NCI-H446 treated with DMSO at 0.1 percent for 48 hours (cell line): ENCODE measurements at places on chromosomes 2 and 18.

- no peak for DNase-seq
Measured at GRCh38 chr2:152372438-152372984, 37.5 kb downstream of the FMNL2 start.

DNA sequence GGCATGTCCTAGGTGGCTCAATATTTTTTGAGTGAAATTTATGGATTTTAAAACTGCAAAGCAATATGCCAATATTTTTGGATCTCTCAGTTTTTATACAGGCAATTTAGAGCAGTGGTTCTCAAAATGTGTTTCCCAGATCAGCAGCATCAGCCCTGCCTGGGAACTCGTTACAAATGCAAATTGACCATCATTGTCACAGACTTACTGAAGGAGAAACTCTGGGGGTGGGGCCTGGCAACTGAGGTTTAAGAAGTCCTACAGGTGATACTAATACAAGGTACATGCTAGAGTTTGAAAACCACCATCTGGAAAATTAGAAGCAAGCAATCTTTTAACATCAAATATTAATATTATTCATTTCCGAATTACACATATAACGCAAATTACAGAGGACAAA lies 215.6 kb upstream of the PID1 start:
- no peak for DNase-seq

DNA sequence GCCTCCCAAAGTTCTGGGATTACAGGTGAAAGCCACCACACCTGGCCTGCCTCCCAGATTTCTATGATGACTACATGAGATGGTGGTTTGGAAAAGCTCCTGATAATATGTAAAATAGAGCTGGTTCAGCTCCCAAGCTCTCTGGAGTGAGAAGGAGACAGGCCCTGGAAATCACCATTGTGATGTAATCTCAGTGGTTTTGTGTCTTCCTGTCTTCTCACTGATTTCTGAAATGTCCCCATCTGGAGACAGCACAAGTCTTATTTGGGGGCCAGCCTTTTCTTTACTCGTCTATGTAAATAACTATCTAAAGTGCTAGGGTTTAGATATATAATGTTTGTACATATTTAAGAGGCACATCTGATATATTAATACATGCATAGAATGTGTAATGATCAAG lies 64.0 kb downstream of the CCNT2 start:
- DNase-seq, result no peak

GRCh38 chr2:225019105-225019504 lies 23.2 kb downstream of the DOCK10 start:
- no peak for DNase-seq

DNA sequence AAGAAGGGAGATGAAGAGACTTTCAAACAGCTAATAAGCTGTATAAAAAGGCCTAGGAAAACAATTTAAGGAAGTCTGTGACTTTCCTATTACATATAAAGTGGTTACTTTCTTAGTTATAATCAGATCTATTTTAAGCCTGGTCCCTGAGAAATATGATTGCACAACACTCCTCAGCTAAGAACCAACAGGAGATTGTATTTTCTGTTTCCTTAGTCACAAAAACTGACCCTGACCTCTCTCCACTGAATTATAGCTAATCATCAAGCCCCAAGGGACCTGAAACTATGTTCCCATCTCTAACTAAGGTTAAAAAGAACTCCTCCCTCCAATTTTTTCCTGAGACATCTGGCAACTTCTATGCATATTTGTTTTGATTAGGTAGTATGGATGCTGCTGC lies 106.9 kb downstream of the ROCK1 start:
- DNase-seq, result no peak

- no peak for DNase-seq
Measured at GRCh38 chr2:143697744-143698143, 568.5 kb downstream of the ARHGAP15 start.

GRCh38 chr2:48218169-48218568 lies 311.8 kb upstream of the STON1 start:
- no peak for DNase-seq

DNA sequence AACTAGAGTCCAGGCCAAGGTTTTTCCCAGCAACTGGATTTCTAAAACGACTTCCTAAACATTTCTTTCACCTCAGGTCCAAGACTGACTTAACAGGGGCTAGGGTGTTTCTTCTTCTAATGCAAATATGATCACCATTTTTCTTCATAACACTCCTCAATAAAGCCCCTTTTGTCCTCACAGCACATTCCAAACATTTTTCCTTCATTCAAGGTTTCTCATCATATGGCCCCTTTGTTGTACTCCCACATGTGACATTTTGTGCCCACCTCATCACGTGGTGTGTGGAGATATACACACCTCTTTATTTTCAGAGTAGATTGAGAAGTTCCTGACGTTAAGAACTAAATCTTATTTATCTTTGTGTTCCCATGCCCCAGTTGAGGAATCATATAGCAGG lies 3.9 kb upstream of the CDH7 start:
- DNase-seq, result no peak

- no peak for DNase-seq
Measured at GRCh38 chr18:23710068-23710527, 20.8 kb downstream of the LAMA3 start.

DNA sequence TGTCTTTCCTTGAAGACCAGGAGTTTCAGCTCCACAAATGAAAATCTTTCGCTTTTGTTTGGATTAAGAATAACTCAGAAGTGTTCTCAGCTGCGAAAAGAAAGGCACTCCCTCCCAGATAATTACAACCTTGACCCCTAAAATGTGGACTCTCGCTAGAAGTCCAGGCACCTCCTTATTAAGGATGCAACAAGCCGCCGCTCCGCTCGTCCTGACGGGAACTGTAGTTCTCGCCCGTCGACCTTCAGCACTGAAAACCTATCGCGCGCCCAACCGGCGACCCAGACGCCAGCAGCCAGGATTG lies 559 bp downstream of the IMMT start:
- no peak for DNase-seq

DNA sequence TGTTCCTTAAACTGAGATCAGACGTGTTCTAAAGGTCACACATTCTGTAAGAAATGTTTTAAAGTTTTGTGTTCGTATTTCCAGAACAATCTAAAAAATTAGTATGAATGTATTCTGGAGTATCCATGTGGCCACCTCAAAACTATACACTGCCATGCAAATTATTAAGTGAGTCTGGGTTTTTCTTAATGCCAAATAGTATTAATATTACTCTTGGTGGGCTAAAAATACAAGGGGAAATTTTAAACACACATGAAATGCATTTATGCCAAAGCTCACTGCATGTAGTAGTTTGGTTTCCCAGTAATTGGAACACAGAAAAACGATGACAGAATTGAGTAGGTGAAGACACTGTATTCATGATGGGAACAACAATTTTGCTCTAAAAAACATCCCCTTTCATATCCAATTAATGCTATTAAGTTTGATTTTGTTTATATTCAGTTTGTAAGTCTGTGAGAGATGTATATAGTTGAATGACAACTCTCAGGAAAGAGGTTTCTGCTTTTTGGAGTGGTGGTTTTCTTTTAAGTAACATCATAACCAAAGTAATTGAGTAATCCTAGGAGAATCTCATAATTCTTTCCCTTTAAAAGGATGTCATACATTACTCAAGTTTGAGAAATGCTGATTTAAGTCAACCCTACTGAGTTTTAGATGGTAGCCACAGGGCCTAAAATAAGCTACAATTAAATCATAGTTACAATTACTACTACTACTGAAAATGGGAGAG lies 75.7 kb upstream of the CDCA7 start:
- no peak for DNase-seq

GRCh38 chr2:104854498-104855220 lies 744 bp downstream of the POU3F3 start:
- no peak for DNase-seq

- DNase-seq, result no peak
Measured at GRCh38 chr2:221753401-221753800, 181.3 kb upstream of the EPHA4 start.

DNA sequence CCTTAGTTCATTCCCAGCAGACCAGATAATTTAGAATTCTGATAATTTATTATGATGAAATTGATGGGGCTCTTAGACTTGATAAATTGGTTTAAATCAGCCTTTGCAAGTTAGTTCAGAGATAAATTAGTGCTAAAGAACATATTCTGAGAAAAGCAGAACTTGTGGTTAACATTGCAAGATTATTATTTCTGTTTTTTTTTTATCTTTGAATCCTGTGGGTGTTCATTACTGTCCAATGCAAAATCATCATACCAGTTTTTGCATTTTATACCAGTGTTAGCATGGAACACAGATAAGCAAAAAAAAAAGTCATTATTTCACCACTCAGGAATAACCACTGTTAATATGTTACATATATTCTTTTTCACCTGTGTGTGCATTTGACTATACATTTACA lies 9.1 kb downstream of the SEPTIN2 start:
- DNase-seq, result no peak

GRCh38 chr2:191908874-191909273 lies 62.0 kb upstream of the CAVIN2 start:
- no peak for DNase-seq

GRCh38 chr2:100655936-100656534 lies 93.2 kb downstream of the PDCL3 start:
- no peak for DNase-seq

GRCh38 chr2:95389245-95390119 lies 13.0 kb upstream of the FAHD2A start:
- DNase-seq, result no peak

DNA sequence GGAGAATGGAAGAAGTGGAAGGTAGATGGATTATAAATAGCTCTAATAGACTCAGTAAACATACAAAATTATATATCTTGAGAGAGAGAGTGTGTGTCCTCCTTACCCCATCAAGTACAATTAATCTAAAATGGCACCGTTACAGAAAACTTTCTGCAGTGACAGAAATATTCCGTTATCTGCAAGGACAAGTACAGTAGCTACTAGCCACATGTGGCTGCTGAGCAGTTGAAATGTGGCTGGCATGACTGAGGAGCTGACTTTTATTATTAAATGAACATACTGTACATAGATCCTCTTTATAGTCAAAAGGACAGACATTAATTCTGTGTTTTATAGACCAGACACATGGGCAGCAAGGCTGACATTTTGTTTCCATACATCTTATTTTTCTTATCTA lies 7.0 kb downstream of the CCDC93 start:
- DNase-seq, result no peak

DNA sequence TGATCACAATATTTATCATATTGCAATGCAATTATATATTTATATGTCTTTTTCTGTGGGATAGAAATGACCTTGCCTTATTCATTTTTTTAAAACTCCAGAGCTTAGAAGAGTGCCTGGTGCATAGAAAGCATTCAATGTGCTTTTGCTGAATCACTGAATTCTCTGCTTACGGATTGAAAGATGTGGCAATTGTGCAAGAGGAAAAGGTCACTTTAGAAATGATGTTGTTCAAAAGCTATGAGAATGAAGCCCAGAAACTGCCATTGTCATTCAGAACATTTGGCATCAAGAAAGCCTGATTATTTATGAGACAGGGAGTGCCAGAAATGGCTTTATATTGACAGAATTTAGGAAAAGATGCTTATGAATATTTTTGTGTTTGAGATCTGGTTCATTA lies 678.6 kb upstream of the CDH2 start:
- DNase-seq, result no peak

- DNase-seq, result no peak
Measured at GRCh38 chr18:24485681-24486080, 25.2 kb downstream of the HRH4 start.

DNA sequence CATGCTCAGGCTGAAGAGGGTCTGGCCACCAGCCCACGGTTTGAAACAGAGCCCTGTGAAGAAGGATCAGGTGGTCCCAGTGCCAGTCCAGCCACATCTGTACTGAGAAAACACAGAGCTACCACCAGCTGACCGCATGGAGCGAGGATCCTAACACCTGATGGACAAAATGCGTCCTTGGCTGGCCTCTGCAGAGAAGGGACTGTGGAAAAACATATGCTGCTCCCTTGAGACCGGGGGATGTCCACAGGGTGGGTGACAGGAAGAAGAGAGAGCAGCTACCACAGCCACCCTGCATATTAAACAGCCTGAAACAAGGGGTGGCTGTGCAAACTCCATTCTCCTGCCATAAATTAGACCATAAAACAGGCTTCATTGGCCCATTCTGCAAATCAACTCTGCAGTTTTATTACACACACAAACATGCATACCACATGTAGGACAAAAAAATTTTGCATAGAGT lies 137.2 kb downstream of the BCL2 start:
- no peak for DNase-seq

DNA sequence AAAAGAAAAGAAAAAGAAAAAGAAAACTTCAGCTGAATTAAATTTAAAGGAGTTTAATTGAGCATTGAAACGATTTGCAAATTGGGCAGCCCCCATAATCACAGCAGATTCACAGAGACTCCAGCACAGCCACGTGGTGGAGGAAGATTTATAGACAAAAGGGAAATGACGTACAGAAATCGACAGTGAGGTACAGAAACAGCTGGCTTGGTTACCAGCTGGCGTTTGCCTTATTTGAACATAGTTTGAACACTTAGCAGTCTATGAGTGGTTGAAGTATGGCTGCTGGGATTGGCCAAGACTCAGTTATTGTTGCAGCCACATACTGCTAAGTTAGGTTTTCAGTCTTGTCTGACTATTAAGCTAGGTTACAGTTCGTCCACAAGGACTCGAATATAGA lies 312.2 kb upstream of the SLC14A2 start:
- DNase-seq, result no peak

- DNase-seq, result no peak
Measured at GRCh38 chr2:178550352-178550751, 70.1 kb downstream of the PLEKHA3 start.

DNA sequence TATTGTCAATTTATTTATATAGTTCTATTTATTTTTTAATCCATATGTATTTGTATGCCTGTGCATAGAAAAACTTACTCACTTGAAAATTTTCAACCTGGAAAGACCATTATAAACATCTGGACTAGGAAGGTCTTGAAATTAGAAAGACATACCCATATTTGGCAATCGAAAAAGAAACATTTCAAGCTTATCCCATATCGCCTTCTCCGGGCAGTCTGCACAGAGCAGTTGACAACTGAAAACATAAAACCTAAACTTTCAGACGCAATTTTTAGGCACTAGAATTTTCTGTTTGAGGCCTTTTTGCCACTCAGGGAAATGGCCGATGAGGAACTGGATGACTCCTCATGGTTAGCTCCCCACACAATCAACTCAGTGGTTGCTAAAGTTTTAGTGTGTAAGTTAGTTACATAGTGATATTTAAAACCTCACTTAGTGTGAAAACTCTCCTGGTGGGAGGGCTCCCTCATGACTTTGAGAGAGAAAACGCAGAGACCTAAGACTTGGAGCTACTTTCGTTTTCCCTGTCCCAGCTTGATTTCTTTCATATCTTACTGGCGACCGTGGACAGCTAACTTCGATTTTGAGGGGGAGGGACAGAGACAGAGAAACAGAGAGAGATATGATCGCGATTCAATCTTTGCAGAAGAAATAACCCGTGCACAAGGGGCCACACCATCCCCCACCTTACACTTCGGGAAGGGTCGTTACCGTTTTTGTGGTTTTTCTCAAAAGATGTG lies 3.2 kb upstream of the HOXD12 start:
- no peak for DNase-seq

- DNase-seq, result no peak
Measured at GRCh38 chr2:132911726-132912724, 242.0 kb upstream of the LYPD1 start.
